ENCODE measurements at places on chromosomes 6 and 20.
A peak's percentile ranks its signal among the peaks of the same experiment; 100 is the strongest.

GRCh38 chr6:158926414-158926813 lies 73.6 kb downstream of the RSPH3 start:
- DNase-seq, result no peak

GRCh38 chr6:30470968-30471367 lies 18.3 kb upstream of the HLA-E start:
- no peak for DNase-seq

DNA sequence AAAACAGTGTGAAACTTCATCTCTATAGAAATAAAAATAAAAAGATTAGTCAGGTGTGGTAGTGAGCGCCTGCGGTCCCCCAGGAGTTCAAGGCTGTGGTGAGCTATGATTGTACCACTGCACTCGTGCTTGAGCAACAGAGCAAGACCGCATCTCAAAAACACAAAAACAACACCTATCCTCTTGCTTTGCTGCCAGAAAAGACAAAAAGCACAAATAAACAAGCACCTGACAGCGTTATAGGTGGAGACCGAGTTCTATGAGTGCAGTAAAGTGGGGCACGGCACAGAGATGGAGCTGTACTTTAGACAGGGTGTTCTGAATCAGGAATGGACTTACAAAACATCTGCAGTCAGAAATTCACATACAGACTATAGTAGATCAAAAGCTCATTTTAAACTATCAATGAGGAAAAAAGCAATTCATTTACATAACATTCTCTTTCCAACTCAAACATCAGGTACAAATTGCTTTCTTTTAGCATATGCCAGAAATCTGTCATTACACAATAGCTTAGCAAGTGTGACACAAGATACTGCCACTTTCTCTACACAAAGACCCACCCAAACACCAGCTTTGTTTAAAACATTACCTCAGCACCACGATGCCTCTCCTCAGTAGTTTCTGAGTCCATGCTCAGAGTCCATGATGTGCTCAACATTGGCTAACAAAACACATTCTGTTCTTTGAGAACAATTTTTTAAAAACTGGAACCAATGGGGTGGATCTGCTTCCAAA lies 10.1 kb downstream of the EZR start:
- peak; percentile 62 for DNase-seq

GRCh38 chr6:3841711-3842565 lies 7.2 kb upstream of the FAM50B start:
- no peak for DNase-seq

DNA sequence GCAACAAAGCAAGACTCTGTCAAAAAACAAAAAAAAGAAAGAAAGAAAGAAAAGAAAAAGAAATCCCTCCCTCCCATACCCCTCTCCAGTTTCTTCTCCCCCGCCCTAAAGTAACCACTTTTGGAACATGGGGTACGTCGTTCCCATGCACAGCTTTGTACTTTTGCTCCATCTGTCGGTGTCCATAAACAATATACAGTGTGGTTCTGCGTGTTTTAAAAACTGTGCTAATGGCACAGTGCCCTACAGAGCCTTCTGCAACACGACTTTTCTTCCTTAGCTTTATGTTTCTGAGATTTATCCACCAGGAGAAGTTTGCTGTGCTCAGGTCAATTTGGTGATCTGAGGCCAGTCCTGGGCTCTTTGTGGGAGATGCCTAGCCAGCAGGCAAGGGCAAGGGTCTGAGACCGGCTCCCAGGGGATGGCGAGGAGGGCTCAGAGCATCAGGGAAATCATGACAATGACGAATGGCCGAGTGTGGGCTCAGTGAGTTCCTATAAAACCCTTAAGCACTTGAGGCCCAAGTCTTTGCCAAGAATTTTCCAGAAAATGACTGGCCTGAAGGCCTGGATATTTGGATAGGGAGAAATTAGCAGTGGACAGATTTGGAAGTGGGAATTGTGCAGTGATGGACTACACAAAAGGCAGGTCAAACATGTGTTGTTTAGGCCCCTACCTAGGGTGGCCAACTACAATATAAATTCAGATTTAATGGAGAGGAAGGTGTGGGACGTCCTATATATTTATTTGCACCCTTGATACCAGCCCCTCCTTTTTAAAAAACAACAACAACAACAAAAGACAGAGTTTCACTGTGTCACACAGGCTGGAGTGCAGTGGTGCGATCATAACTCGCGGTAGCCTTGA lies 1.9 kb upstream of the BCAS4 start:
- no peak for DNase-seq

GRCh38 chr20:15862178-15862577 lies 711.1 kb downstream of the KIF16B start:
- DNase-seq, result no peak

GRCh38 chr6:142372348-142372747 lies 70.5 kb downstream of the ADGRG6 start:
- no peak for DNase-seq

DNA sequence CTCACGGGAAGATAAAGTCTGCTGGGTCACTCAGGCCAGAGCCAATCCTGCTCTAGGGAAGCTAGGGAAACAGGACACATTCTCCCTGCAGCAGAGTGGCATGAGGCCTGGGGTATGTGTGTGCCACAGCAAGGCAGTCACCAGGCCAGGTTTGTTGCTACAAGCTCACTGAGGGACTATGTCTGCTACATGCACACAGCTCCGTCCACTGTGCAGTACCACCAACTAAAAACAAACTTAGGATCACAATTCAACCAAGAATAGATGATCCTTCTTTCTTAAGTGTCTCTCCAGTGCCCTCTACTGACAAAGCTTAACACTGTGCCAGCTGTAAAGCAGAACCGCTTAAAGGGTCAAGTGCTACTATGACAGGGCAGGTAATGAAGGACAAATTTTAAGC lies 192.5 kb downstream of the PTPRK start:
- peak; percentile 10 for DNase-seq

DNA sequence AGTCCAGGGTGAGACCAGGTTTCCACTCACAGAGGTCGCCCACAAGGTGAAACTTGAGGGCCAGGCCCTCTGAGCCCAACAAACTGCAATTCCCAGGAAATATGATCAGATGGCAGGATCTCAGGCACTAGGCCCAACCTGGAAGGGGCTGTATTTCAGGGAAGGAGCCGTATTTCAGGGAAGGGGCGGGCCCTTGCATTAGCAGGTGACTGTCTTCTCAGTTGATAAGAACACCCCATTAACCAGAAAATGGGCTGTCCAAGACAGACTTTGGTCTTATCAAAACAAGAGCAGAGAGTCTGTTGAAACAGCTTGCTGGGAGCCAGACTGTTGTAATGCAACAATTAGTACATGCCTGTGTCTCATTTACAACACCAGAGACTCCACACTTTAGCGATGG lies 10.9 kb upstream of the BNIP5 start:
- no peak for DNase-seq

DNA sequence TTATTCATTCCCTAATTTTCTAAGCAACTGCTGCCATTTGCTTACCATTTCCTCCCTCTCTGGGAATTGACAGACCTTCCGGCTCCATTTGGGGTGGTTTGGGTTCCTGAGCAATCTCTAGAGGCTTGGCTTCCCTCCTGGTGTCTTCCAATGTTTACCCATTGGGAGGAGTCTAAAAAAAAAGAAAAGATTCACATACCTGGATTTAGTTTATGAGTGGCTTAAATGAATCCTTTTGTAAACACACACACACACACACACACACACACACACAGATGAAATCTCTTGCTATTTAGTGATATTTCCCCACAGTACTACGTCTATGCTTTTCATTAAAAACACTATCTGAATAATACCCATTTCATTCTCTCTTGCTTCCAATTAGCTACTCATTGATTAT lies 48.3 kb upstream of the TRAF3IP2 start:
- DNase-seq, result no peak

DNA sequence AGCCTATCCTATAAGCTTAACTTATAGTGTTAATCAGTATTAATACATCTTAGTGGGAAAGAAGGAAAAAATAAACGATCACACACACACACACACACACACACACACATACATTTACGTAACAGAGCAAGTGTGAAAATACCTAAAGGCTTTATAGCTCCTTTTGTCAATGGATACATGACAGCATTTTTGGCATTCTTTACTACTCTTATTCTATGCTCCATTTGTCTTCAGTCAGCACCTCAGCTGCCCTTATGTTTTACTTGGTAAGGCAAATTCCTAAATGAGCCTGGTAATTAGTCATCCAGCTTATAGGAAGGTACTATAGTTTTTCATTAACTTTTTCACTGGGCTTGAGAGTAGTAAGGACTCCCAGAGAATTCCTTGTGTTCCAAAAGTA lies 25.1 kb upstream of the SLC17A3 start:
- DNase-seq, result no peak

All from GM06990 (cell line).